ENCODE measurements at places on chromosomes 7 and 10.

DNA sequence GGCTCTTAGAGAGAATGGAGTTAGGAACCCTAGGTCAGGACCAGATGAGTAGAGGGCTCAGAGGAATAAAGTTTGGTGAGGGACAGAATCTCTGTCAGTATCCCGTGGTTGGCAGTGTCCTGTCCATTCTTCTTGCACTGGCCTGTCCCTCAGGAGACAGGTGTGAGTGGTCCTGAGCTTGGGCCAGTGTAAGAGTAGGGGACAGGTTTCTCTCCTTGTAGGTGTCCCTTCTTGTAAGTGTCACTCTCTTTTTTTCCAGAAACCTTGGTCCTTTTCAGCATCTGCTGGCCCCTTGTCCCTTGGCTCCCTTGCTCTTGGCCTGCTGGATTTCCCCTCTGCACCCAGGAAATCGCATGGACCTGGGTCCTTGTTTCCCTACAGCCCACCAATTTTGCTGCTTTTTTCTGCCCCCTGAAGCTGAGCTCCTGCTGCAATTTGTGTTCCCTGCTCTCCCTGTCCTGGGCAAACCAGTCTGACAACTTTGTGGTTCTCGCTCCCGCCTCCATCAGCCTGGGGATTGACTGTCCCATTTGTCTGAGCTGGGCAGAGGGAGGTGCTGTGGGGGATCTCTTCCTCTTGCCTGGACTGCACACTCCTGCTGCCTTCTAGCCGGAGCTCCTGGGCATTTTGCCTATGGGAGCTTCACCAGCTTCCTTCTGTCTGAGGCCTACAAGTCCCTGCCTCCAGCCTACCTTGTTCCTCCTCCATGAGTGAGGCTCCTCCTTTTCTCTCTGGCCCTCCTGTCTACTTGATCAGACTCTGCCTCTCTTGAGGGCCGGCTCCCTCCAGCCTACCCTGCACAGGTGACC lies 6.5 kb downstream of the TSPAN14 start:
- no peaks in the 10 kb centered on the region for H3K27me3 ChIP-seq
- H3K4me1 ChIP-seq, result peaks cover 95% of the 10 kb centered on the region
- peak overlapping the region; percentile 90 for H3K27ac ChIP-seq
- peak overlapping the region; percentile 99 for H3K4me3 ChIP-seq

DNA sequence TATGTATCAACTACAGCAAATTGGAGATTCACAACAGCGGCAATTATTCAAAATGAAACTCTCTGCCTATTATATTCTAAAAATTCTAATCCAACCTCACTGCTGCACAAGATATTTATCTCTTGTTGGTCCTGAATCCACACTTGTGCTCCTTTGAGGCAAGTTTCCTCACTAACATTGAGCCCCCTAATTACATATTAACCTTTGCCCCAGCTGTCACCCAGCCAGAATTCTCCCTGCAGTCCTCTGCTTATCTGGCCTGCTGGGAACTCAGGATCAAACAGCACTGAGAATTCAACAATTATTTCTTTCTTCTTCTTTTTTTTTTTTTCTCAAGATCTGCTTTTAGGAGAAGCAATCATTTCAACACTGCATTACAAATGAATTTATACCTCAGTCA lies 21.5 kb upstream of the PLAC9 start:
- H3K27me3 ChIP-seq, result no peaks in the 10 kb centered on the region
- H3K4me3 ChIP-seq, result no peak overlapping the region
- peaks cover 2% of the 10 kb centered on the region for H3K36me3 ChIP-seq
- H3K4me1 ChIP-seq, result peaks cover 2% of the 10 kb centered on the region
- DNase-seq, result no peak
- H3K27ac ChIP-seq, result no peak overlapping the region

GRCh38 chr10:122263971-122264370 lies 7.1 kb upstream of the BTBD16 start:
- no peak overlapping the region for H3K27ac ChIP-seq
- H3K27me3 ChIP-seq, result peaks cover 10% of the 10 kb centered on the region
- no peaks in the 10 kb centered on the region for H3K36me3 ChIP-seq
- H3K4me1 ChIP-seq, result no peaks in the 10 kb centered on the region

DNA sequence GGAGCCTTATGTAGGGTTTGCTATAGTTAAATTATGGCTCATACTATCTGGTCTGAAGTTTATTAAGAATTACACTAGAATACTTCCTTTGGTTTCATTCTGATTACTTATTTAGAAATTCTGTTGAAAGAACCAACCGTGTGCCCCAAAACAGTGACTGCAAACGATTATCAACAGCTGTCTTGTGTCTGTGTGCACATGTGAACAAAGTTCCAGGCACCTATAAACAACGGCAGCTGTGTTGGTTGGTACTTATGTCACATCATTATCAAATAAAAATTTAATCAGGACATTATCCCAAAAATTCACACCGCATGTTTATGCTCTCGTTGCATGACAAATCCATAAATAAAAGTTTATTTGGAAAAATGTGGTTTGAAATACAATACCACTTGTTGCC lies 80.6 kb downstream of the USP6NL start:
- H3K27ac ChIP-seq, result no peak overlapping the region
- peaks cover 3% of the 10 kb centered on the region for H3K27me3 ChIP-seq
- H3K4me1 ChIP-seq, result peaks cover 32% of the 10 kb centered on the region
- H3K36me3 ChIP-seq, result no peaks in the 10 kb centered on the region

GRCh38 chr7:146096994-146097393 lies 19.6 kb upstream of the CNTNAP2 start:
- no peaks in the 10 kb centered on the region for H3K4me1 ChIP-seq
- no peaks in the 10 kb centered on the region for H3K36me3 ChIP-seq
- no peak for DNase-seq
- no peak overlapping the region for H3K27ac ChIP-seq
- no peaks in the 10 kb centered on the region for H3K27me3 ChIP-seq
- no peak overlapping the region for H3K4me3 ChIP-seq

DNA sequence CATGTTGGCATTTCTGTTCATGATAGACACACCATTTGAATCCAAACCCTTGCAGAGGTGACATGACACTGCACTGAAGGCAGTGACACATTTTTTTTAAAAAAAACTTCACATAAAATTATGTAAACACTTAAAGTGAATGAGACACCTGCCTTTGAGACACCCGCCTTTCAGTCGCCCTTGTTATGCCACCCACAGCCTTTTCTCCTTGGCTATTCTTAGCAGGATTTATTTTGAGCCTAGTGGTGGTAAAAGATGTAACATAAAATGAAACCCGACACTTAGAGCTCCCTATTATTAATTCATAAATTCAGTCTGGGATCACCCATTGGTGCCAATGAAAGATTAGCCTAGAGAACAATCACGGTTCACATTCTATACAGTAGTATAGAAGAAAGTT lies 161.3 kb downstream of the DYNC1I1 start:
- no peaks in the 10 kb centered on the region for H3K4me1 ChIP-seq
- no peak overlapping the region for H3K4me3 ChIP-seq
- no peak overlapping the region for H3K27ac ChIP-seq
- no peaks in the 10 kb centered on the region for H3K36me3 ChIP-seq
- no peak for DNase-seq
- H3K27me3 ChIP-seq, result peaks cover 10% of the 10 kb centered on the region

- no peak for DNase-seq
- H3K4me1 ChIP-seq, result no peaks in the 10 kb centered on the region
- no peaks in the 10 kb centered on the region for H3K27me3 ChIP-seq
- no peak overlapping the region for H3K27ac ChIP-seq
- H3K4me3 ChIP-seq, result no peak overlapping the region
Observed at GRCh38 chr10:131692176-131692575, 208.6 kb upstream of the PPP2R2D start.

- no peaks in the 10 kb centered on the region for H3K4me1 ChIP-seq
- no peak for DNase-seq
- no peaks in the 10 kb centered on the region for H3K36me3 ChIP-seq
- H3K27me3 ChIP-seq, result peaks cover 24% of the 10 kb centered on the region
- H3K27ac ChIP-seq, result no peak overlapping the region
- no peak overlapping the region for H3K4me3 ChIP-seq
Observed at GRCh38 chr10:130002606-130003005, 38.5 kb upstream of the EBF3 start.

DNA sequence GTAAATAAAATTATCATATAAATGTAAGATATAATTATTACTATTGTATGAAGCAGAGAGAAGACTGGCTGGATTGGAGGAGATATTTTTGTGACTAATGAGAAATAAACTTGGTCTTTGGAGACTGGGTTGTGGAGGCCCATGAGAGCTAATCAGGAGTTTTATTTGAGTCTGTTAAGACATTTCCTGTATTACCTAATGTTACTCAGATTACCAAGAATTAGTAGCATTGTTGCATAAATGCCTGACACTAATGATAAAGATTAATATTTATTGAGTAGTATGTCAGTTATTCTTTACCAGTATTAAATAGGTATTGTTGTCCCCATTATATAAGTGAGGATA lies 7.1 kb downstream of the CCDC126 start:
- no peak for DNase-seq
- no peaks in the 10 kb centered on the region for H3K27me3 ChIP-seq
- H3K4me1 ChIP-seq, result no peaks in the 10 kb centered on the region
- H3K4me3 ChIP-seq, result no peak overlapping the region

DNA sequence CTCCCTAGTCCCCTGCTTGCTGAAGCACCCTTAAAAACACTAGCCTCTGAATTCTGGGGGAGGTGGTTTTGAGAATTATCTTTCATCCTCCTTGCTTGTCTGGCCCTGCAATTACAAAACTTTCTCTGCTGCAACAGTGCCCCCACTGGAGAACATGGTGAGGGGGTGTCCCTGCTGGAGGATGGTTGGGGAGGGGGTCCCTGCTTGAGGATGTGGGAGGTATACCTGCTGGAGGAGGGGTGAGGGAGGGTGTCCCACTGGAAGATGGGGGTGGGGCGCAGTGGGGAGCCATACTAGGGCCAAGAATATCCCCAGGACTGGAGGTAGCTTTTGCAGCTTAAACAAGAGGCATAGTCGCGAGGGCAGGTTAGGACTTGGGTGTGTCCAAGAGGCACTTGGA lies 3.2 kb upstream of the POLM start:
- no peak overlapping the region for H3K27ac ChIP-seq
- no peak overlapping the region for H3K4me3 ChIP-seq
- no peak for DNase-seq
- peaks cover 27% of the 10 kb centered on the region for H3K4me1 ChIP-seq
- no peaks in the 10 kb centered on the region for H3K27me3 ChIP-seq

DNA sequence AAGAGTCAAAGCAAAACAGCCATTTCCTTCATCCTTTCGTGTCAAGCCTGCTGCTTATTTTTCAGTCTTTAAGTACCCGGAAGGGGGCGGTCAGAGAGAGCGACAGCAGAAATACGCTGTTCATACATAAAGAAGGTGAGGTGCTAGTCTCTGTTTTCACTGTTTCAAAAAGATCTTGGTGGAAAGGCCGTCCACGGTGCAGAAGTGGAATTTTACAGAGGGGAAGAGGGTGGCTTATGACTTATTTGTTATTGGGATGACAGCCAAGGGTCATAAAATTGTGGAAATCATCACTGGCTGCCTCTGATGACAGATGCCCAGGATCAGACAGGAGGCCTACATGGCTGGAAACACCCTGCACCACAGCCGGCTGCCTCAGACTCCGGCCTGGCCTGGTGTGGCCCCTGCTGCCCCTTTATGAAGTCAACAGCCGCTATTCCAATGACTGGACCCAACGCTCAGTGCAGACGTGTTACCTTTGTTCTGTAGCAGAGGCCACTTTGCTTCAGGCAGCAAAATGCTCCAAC lies 57.0 kb downstream of the HIPK2 start:
- peaks cover 6% of the 10 kb centered on the region for H3K36me3 ChIP-seq
- no peak overlapping the region for H3K4me3 ChIP-seq
- peaks cover 6% of the 10 kb centered on the region for H3K4me1 ChIP-seq
- H3K27me3 ChIP-seq, result no peaks in the 10 kb centered on the region
- H3K27ac ChIP-seq, result no peak overlapping the region

DNA sequence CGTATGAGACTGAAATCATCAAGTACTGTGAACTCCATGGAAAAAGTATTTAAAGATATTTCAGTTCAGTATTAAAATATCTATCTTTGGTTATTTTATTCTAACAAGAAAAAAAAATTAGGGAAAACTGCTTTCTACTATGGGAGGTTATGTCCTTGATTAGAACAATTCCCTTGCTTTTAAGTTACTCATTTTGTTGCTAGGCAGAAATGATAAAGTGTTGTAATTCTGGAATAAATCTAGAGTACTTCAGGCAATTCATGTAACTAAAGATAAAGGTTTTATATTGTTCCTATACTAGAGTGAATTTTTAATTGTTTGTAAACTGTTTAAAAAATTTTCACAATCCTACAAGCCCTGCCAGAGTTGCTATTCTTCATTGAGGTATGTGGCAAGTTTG lies 92.0 kb downstream of the BBS9 start:
- H3K36me3 ChIP-seq, result no peaks in the 10 kb centered on the region
- H3K27me3 ChIP-seq, result no peaks in the 10 kb centered on the region
- H3K27ac ChIP-seq, result no peak overlapping the region

DNA sequence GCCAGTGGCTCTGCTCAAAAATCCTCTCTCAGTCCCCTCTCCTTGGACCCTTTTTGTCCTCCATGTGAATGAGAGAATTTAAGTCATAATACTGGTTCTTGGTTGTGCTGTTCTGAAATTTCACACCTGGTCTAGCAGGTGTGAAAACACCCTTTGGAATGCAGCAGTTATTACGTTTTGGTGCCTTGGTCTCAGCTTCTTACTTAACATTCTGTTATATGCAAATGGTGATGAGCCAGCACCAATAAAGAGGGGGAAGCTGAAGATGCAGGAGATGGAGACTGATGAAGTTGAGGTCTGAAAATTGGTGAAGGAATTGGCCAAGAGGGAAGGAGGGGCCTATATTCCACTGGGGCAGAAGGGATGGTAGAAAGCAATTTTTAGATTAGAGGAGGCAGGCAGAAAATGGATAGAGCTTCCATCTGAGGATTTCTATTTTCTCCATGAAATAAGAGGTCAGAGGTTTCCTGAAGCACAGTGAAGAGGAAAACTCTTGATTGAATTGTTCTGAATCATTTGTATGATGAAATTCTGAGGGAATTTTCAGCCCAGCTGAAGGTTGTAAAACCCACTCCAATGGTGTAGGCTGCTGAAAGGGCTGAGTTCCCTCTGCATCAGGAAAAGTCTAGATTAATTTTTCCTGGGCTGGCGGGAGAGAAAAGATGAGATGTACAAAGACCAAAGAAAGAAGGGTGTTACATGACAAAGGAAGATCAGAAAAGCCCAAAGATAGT lies 94.0 kb upstream of the FAM180A start:
- H3K27me3 ChIP-seq, result no peaks in the 10 kb centered on the region
- no peak overlapping the region for H3K4me3 ChIP-seq
- no peaks in the 10 kb centered on the region for H3K36me3 ChIP-seq
- DNase-seq, result no peak
- no peaks in the 10 kb centered on the region for H3K4me1 ChIP-seq
- H3K27ac ChIP-seq, result no peak overlapping the region

GRCh38 chr10:130962240-130963051 lies 349.1 kb downstream of the TCERG1L start:
- no peak overlapping the region for H3K27ac ChIP-seq
- no peaks in the 10 kb centered on the region for H3K27me3 ChIP-seq
- H3K4me1 ChIP-seq, result no peaks in the 10 kb centered on the region
- no peaks in the 10 kb centered on the region for H3K36me3 ChIP-seq

DNA sequence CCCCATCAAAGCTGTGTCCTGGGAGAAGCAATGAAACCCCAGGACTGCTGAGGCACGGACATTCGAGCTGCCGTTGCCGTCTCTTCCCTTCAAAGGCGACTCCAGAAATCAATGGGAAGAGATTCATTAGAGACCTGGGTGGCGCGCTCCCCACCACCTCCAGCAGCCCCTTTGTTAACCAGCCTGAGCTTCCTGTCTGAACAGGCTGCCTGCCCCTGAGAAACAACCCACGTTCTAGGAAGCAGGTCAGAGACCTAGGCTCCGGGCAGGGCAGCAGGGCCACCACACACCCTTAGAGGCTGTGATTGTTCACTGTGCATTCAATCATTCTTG lies 110.9 kb upstream of the PPIF start:
- H3K27ac ChIP-seq, result no peak overlapping the region
- H3K27me3 ChIP-seq, result no peaks in the 10 kb centered on the region

GRCh38 chr10:61284222-61284890 lies 168.8 kb downstream of the TMEM26 start:
- peaks cover 10% of the 10 kb centered on the region for H3K27me3 ChIP-seq
- peaks cover 49% of the 10 kb centered on the region for H3K4me1 ChIP-seq
- no peak for DNase-seq
- peaks cover 15% of the 10 kb centered on the region for H3K36me3 ChIP-seq
